H1 (cell line): ENCODE measurements at places on chromosomes 6 and 20. TPM values are rescaled to one million over a fixed set of nuclear protein-coding genes. Genes with fewer than 3 reads are reported as not detected.

GRCh38 chr6:85483846-85484245 lies 34.0 kb downstream of the NT5E start:
- no peak for DNase-seq

- DNase-seq: no peak
Measured at GRCh38 chr6:36149476-36149875, 19.2 kb downstream of the MAPK13 start.

STMND1 gene
- not detected in 2 replicates for total RNA-seq

DNA sequence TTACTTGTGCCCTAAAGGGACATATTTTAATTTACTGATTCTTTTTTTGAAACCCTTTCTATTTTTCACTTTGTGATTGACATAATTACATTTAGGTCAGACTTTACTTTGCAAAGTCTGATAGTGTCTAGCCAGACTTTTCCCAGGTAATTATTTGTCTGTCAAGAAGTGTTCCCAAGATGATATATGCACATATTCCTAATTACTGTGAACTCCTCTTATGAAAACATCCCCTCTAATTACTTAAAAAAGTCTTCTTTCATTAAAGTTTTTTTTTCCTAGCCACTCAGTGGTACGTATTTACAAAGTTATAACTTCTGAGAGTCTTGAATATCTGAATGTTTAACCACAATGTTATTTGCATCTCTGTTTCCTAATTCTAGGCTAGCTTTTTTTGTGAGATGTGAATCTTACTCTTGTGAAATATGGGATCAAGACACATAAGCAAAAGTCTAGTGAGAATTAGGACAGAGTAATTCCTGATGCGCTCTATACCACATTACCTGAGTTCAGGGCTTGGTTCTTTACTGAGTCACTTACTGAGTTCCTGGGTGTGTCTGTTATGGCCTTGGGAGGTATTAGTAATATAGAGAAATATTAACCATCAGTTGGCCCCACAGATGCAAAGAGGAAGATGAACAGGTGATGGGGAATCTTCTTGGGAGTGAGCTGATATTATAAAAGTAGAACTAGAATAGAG lies 27.9 kb downstream of the FAM83B start:
- no peak for DNase-seq

IP6K3 gene
- total RNA-seq: 0.22 and 0.23 TPM in 2 replicates

GRCh38 chr6:166533205-166533824 lies 53.2 kb downstream of the RAMACL start:
- no peak for DNase-seq

GRCh38 chr6:105832313-105832761 lies 253.8 kb upstream of the PRDM1 start:
- no peak for DNase-seq

- DNase-seq: no peak
Measured at GRCh38 chr6:168035661-168036545, 38.4 kb downstream of the KIF25 start.

DNA sequence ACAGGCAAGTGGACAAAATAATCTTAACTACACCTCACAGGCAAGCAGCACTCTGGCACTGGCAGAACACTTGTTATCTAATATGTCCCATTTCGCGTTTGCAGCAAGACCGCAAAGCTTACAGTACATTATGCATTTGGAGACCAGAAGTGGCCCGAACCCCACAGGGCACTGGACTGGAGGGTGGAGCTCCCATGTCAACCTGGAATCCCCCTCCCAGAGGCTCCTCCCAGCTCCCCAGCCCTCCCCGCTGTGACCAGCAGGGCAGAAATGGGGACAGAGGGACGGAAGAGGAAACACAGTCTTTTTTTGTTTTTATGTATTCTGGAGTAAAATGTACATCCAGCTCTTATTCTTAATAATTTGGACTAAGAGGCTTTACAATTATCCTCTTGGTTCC lies 263.7 kb downstream of the SMOC2 start:
- DNase-seq: no peak

GRCh38 chr6:132198896-132199295 lies 202.4 kb downstream of the MOXD1 start:
- no peak for DNase-seq

DNA sequence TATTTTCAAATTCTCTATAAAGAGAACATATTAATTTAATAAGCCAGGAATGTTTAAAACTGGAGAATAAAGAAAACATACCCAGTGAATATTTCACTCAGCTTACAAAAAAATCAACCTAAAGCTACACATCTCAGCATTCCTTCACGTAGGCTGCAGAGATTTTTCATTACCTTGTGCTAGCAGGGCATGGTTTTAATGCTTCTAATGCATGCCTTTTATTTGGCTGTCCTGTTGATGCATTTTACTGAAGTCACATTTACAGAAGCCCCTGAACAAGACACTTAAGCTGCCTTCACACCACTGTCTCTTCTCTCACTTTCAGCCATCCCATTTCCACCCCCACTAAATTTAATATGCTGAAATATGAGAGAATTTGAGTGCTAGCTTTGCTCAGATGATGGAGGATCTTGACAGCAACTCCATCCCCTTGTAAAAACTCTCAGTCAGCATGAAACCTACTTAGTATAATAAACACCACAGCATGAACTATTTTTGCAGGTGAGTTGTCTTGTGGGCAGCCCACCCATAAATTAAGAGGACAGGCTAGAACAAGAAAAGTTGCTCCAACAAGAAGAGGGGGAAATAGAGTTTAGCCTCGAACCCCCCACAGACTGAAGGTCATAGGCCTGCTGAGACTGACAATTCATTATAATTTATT lies 159.4 kb downstream of the SIM1 start:
- DNase-seq: no peak

DNA sequence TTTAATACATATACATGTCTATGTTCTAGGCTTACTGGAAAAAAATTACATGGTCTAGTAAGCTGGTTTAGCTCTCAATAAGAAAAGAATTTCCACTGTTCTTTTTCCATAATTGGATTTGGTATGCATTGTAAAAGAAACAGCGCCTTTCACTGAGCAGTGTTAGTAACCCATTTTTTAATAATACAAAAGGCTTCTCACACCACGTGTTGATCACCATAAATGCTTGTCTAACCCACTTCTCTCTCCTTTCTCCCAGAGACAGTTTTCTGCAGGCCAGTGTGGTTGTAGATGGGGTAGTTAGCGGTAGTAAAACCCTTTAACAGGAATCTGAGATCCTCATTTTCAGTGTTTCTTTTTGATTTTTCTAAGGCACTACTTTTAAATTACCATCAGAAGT lies 348.7 kb upstream of the MANEA start:
- DNase-seq: no peak

- no peak for DNase-seq
Measured at GRCh38 chr6:17130786-17131185, 28.9 kb downstream of the STMND1 start.
